ENCODE measurements at places on chromosomes 7 and 10.

DNA sequence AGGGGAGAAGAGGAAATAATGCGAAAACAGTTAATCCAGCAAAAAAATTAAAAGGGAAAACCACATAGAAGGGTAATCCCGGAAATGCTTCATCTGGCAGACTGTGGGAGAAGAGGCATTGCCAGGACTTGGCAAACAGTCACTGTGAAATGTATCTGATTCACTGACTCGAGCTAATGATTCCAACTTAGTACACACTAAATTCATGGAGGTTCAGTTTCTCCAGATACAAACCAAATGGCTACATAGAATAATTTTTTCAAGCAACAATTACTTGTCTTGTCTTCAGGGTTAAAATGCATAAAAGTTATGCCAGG is 36.4 kb downstream of the GDI2 start:
- DNase-seq, result peak; percentile 5

DNA sequence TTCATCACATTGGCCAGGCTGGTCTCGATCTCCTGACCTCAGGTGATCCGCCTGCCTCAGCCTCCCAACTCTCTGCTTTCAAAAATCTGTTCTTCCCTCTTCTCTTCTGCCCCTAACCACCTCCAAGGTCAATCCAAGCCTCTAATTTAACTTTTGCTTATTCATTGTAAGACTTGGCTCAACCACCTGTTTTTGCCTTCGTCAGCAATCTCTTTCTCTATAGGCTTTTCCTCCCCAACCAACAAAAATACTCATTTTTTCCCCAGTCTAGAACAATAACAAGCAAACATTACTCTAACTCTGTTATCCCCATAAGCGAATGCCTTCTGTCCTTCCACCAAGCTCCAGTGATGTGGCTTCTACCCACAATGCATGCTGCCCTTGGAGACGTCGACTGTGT is 89.8 kb upstream of the NMT2 start:
- DNase-seq, result no peak

DNA sequence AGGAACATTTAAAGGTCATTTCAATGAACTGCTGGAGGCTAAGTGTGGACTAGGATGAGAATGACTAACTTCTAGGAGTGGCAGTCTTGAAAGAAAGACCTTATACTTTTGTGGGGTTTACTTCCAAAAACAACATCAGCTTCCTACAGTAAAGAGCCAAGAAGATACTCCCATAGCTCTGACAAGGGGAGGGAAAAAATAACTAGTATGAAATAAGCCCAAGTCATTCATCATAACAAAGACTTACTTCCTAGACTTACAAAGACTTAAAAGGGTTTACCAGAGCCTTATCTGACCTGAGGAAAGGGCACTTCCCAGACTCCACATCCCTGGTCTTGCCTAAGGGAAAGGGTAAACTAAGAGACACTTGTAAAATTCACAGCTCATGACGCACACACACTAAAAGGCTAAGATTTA is 31.7 kb downstream of the ARHGAP12 start:
- peak; percentile 78 for DNase-seq

DNA sequence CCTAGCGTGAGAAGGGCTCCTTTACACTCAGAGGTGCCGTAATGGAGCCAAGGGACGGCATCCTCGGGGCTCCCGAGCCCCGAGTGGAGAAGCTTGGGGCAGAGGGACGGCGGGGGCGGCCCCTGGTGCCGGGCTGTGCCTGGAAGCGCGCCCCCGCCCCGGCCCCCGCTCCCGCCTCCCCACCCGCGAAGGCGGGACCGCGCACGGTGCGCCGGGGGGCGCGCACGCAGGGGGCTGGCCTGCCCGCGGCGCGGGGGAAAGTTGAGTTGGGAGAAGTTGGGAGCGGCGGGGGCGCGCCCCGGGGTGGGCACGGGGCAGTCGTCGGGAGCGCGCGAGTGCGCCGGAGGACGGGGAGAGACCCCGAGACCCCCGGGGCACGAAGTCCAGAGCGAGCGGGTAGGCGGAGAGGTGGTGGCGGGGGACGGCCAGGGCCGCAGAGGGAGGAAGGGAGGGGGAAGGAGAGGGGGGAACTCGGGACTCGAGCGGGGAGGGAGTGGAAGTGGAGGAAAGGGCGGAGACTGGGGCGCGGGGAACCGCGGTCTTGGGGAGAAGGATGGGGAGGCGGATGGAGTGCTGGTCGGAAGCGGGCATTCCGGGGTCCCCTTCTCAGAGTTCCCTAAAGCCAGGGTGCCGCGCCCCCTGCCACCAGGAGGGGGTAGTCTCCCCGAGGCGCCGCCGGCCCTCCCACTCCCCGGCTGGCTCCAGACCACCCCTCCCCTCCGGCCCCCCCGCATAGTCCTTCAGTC is at the start of gene SLC4A2:
Gene SLC4A2 (plus strand): TSS at position 223 of the 746 bp plus-strand sequence. CDS start 2,399 bp downstream, outside the sequence.
- no peak for DNase-seq

DNA sequence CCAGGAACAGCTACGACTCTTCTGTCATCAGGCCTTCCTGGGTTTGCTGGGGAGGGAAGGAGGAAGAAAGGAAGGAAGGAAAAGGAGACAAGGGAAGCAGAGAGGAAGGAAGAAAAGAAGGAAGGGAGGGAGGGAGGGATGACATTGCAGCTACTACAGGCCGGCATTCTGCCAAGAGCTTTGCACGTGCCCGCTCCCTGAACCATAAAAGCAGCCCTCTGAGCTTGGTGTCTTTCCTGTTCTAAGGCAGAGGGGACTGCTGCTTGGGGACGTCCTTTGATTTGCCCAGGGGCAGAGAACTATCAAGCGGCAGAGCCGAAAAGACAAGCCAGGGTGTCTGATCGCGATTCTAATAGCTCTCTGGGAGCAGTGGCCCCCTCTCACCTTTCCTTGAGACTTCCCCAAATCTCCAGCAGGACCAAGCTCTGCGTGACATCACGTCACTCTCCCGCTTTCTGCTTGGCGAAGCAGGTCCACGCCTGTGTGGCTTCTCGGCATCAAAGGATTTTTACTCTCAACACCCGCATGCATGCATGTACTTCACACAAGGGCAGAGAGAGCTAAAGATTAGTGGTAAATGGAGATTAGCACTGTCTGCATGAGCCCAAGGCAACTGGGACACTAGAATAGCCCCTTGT is 167.8 kb upstream of the AUTS2 start:
- DNase-seq, result no peak

GRCh38 chr7:47945261-47946015 is 2.8 kb downstream of the PKD1L1 start:
- DNase-seq, result peak; percentile 51

- no peak for DNase-seq
These were observed 242.2 kb upstream of the GRB10 start for GRCh38 chr7:51024867-51025266.

GRCh38 chr7:151272877-151273276 is 24.4 kb upstream of the SMARCD3 start:
- no peak for DNase-seq

GRCh38 chr7:88020953-88021665 is 87.1 kb downstream of the ADAM22 start:
- no peak for DNase-seq

DNA sequence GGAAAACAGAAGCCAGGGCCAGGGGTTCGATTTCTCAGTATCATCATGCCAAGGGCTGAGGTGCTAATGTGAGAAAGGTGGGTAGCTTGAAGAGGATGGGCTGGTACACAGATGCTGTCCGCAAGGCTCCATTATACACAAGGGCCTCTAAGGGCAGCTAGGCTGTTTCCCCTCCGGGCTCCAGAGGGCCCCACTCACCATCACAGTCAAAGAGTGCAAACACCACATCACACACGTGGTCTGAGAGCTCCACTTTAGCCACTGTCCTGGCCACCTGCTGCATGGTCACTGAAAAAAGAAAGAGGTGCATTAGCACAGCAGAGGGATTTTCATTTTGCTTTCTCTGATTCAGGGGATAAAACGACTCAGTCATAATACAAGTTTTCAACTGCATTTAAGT is 20.9 kb upstream of the DNAJB12 start:
- no peak for DNase-seq

- no peak for DNase-seq
These were observed 332.5 kb downstream of the WDR11 start for GRCh38 chr10:121183707-121184106.

DNA sequence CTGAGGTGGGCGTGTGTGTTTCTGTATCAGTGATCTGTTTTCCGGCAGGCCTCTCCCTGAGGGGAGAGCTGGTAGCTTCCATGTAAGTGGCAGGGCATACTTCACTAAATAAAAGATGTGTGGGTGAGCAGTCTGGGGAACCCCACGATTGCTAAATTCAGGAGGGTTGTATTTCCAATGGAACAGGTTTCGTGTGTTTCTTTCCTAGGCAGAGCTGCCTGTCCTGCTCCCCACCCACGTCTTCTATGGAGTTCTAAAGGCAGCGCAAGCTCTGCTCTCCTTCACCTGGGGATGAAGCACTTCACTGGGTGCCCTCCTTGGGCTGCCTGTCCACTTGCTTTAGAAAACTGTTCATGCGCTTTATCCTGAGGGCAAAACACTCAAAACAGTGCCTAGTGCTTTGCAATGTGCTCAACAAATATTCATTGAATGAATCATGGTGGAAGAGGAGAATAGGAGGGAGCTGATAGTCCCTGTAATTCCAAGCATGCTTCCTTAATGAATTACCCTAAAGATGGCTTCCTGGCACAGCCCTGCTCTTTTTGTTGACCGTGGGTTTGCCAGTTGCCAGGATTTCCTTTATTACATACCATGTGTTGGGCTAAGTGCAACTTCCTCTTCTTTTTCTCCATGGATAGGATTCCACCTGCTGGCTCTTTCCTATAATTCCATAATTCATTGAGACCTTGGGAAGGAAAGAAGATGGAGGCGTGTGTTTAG is 50.6 kb upstream of the SRPK2 start:
- DNase-seq, result peak; percentile 77

Measured in pulmonary artery endothelial cell (primary cell).